NCI-H1417 (cell line): ENCODE measurements at places on chromosomes 2 and 18.

- peak; percentile 16 for DNase-seq
Measured at GRCh38 chr2:27446057-27446456, 3.9 kb downstream of the KRTCAP3 start.

DNA sequence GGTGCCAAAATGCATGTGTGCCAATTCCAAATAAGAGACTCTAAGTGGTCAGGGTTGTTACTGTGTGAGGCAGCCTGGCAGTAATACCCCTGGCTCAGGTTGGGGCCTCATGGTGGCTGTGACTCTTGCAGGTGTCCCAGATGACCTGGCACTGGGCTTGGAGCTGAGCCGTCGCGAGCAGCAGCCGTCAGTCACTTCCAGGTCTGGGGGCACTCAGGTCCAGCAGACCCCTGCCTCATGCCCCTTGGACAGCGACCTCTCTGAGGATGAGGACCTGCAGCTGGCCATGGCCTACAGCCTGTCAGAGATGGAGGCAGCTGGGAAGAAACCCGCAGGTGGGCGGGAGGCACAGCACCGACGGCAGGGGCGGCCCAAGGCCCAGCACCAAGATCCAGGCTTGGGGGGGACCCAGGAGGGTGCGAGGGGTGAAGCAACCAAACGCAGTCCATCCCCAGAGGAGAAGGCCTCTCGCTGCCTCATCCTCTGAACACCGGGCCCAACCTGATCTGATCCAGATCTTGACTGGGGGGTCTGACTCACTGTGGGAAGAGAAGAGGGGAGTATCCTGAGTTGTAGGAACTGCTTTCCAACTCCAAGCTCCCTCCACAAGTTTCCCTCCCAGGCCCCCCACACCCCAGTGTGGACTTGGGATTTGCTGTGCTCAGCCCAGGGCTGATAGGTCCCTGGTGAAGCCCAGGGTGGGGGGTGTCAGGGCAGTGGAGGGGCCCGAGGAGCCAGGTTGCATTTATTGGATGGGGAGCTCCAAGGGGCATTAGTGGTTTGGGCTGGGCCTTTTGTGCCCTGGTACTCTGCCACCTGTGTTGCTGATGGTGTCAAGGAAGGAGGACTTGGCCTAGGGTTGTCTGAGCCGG lies 5.6 kb downstream of the DNAJB2 start:
- no peak for DNase-seq

- DNase-seq: no peak
Measured at GRCh38 chr2:106176446-106177099, 17.5 kb downstream of the UXS1 start.

GRCh38 chr2:230665263-230665691 lies 47.4 kb upstream of the CAB39 start:
- no peak for DNase-seq

- peak; percentile 57 for DNase-seq
Measured at GRCh38 chr2:190407662-190408537, at the start of gene MFSD6. TSS of gene MFSD6 (plus strand) at chr2:190408355. CDS start at chr2:190436030, 27,675 bp downstream.
